ENCODE measurements at places on chromosomes 6 and 20.

GRCh38 chr20:54162378-54163009, 11.3 kb downstream of the CYP24A1 start:
- no peak for DNase-seq

DNA sequence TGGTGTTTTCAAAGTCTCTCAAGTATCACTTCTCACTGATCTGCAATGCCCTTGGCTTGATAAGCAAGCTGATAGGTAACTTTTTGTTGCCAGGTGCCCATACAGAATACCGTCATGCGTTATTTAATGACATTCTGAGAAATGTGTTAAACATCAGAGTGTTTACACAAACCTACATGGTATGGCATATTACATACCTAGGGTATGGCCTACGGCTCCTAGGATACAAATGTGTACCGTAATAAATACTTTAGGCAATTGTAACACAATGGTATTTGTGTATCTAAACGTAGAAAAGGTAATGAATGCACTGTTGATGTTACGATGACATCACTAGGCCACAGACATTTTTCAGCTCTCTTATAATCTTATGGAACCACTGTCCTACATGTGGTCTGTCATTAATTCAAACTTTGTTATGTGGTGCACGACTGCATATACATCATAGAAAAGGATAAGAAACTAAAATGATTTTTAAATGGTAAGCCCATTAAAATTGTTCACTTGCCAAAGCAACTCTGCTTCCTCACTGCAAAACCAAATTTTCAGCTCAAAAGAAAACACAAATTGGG, 35.7 kb downstream of the CSNK2A1 start:
- no peak for DNase-seq

GRCh38 chr6:26197933-26198721, 110.9 kb downstream of the HFE start:
- peak; percentile 67 for DNase-seq

GRCh38 chr20:48839154-48839917, 11.5 kb upstream of the PREX1 start:
- no peak for DNase-seq

DNA sequence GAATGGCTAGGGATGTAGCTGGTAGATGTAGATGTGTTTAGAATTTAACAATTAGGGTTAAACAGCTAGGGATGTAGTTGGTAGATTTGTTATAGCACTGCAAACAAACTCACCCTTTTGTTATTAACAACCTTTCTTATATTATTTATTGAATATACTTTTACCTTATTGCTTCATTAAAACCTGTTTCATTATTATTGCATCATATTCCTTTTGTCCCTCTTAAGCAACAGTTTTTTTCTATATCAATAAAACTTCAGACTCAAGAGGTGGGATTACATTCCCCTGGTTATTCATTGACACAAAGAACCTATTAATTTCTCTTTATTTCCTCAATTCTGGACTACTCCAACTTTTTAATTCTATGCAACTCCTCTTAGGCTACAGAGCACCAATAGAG, 661.2 kb downstream of the EYS start:
- DNase-seq, result no peak

DNA sequence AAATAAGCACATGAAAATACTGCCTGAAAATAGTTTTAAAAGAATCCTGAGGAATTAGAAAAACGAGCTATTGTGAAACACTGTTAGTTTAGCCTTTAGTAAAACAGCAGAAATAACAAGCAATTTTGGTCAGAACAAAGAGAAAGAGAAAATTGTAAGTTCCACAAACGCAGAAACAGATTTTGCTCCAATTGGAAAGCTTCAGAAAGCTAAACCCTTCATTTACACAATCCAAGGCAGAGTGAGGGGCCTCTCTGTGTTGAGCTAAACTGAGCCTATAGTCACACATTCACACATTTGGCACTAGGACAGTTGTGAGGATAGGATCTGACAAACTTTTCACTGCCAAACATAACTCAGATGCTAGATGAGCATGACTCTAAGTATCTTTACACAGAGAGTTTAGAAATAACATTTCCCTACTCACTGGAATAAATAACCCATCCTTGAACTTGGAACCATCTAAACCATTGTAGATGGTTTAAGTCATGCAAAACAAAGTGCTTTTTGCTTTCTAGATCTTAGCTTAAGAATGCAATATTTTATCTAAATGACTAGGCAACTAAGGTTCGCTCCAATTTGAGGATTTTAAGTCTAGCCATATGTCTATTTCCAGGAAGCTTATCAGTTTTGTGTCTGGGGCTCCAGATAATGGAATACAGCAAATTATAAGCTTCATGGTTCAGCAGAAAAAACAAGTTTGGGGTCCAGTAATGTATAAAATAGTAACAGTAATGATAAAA, 122.6 kb downstream of the SGK1 start:
- DNase-seq, result no peak

DNA sequence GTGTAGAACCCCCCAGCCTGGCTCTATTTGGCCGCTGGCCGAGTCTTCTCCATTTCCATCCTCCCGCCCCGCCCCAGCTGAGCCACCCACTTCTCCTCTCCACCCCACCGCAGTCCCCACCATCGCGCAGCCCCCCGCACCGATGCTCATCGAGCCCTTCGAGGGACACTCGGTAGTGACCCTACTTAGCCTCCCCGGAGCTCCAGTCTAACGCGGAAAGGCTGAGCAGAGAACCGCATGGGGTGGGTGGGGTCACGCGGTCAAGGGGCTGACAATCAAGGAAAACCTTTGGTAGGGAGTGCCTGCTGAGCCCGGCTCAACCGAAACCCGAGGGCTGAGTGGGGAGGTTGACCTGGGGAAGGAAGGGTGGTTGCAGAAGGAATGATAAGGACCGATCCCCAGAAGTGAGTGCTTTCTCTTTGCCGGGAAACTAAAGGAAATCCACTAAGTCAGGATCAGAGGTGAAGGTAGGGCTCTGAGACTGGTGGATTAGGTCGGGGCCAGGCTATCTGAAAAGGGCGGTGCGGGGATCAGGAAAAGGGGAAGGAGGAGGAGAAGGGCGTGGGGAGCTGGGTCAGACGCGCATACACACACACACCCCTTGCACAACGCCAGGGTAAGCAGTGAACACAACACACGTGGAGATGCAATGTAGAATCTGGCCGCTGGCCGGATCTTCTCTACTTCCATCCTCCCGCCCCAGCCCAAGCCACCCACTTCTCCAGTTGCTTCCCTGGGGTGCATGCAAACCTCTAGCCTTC, 49.8 kb downstream of the CPXM1 start:
- peak; percentile 87 for DNase-seq

DNA sequence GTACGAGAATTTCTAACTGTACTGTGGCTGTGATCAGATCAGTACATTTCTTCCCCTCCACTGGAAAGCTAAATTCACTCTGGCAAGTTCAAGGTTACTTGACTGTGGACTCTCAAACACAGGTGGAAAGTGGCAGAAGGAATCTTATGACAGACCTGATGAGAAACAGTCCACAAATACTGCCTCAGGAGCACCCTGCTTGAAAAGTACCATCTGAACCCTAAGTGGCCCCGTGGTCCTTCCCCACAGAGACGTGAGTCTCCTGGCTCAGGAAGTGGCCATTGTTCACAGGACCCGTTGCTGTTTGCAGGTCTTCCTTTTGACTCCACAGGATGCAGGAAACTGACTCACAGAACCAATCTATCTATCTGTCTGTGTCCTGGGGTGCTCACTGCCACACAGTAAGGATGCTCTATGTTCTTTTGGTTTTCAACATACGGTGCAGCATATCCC, 47.5 kb upstream of the NHSL1 start:
- no peak for DNase-seq

- peak; percentile 87 for DNase-seq
Measured at GRCh38 chr6:121780325-121781321, 345.2 kb downstream of the GJA1 start.

GRCh38 chr20:1383623-1384404, 9.0 kb downstream of the FKBP1A start:
- no peak for DNase-seq

DNA sequence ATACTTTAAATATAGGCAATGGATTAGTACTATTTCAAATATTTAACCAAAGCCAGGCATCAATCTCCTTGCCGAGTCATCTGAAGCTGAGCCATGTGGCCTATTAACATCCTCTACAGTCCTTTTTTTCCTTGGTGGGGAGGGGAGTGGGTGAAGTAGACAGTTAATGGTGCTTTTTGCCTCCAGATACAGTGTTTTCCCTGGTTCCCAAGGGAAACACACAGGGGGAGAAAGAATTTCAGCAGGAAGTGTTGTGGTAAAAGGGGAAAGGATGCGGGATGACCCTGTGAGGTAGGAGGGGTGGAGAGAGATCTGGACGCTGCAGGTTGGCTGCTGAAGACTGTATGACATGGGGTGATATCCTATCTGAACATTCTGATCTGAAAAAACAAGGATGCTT, 9.6 kb downstream of the CLDN20 start:
- no peak for DNase-seq

- no peak for DNase-seq
Measured at GRCh38 chr20:20430066-20430465, 62.2 kb downstream of the INSM1 start.

GRCh38 chr20:4112481-4113421, 97.4 kb upstream of the RNF24 start:
- DNase-seq, result no peak

GRCh38 chr20:2302384-2303060, 6.7 kb downstream of the TGM3 start:
- DNase-seq, result no peak

DNA sequence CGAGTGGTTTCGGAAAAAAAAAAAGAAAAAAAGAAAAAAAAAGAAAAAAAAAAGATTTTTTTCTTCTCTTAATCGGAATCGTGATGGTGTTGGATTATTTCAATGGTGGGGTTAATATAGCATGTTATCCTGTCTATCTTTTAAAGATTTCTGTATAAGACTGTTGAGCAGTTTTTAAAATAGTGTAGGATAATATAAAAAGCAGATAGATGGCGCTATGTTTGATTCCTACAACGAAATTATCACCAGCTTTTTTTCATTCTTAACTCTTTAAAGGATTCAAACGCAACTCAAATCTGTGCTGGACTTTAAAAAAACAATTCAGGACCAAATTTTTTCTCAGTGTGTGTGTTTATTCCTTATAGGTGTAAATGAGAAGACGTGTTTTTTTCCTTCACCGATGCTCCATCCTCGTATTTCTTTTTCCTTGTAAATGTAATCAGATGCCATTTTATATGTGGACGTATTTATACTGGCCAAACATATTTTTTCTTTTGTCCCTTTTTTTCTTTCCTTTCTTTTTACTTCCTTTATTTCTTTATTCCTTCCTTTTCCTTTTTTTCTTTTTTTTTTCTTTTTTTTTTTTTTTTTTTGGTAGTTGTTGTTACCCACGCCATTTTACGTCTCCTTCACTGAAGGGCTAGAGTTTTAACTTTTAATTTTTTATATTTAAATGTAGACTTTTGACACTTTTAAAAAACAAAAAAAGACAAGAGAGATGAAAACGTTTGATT, 3.6 kb downstream of the SOX4 start:
- DNase-seq, result no peak

DNA sequence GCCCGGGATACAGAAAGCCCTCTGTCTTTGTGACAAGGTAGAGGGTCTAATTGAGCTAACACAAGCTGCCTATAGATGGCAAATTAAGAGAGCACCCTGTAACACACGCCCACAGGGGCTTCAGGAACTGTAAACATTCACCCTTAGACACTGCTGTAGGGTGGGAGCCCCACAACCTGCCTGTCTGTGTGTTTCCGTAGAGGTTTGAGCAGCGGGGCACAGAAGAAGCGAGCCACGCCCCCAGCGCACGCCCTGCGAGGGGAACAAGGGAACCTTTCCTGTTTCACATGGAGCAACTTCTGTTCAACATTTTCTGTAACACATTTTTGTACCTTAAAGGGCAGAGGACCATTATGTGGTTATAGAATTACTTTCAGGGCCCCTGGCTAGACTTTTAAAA, 231.7 kb upstream of the EXOC2 start:
- no peak for DNase-seq

DNA sequence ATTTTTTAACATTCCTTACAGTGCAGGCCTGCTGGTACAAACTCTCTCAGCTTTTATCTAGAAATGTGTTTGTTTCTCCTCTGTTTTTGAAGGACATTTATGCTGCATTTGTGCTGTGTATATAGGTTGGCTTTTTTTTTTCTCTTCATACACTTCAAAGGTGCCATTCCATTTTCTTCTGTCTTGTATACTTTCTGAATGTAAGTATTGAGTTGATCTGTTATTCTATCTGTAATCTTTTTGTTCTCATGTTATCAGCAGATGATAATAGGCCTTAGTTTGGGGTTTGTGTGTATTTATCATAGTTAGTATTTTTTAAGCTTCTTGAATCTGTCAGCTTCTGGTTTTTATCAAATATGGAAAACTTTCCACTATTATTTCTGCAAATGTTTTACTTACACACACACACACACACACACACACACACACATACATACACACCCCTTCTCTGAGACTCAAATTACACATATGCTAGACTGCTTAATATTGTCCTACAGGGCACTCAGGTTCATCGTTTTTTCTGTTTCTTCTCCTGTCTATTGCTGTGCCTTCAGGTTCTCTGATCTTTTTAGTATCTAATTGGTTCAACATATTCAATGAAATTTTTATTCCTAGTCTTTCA, 74.6 kb downstream of the RPP40 start:
- no peak for DNase-seq

DNA sequence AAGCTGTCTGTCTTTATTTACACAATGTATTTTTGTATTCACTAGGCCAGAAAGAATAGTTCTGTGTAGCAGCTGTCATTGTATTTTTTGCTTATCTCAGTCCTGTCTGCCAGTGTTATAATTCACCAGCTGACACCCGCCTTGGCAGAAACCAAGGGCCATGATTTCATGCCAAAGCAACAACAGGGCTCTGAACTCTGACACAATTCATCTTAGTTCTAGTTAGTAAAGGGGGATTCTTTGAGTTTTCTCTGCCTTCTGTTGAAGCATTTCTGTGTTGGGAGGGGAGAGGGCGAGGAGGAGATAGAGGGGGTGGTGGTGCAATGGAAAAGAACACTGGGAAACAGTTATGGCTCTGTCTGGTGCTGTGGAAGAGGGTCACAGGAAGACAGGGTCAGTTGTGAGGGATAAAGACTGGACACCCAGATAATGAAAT, 684.6 kb upstream of the MARCKS start:
- DNase-seq, result no peak

- no peak for DNase-seq
Measured at GRCh38 chr6:29559524-29560287, at the start of gene UBD. Gene UBD (minus strand): TSS chr6:29559732. CDS start chr6:29559701, 31 bp downstream.

GRCh38 chr20:23197836-23198235, 111.7 kb upstream of the CD93 start:
- DNase-seq, result no peak

- no peak for DNase-seq
Measured at GRCh38 chr6:53629120-53629477, 36.5 kb downstream of the KLHL31 start.

- no peak for DNase-seq
Measured at GRCh38 chr6:42224222-42225028, 6.8 kb upstream of the MRPS10 start.
